Esophagus squamous epithelium (tissue), 5 donors: ENCODE measurements at places on chromosomes 2 and 18.

- peaks cover 4% of the 10 kb centered on the region for H3K27me3 ChIP-seq
- no peaks in the 10 kb centered on the region for H3K36me3 ChIP-seq
- no peaks in the 10 kb centered on the region for H3K4me1 ChIP-seq
- H3K4me3 ChIP-seq = no peak overlapping the region
- no peak for DNase-seq
These were observed 99.5 kb upstream of the MAP3K20 start for GRCh38 chr2:172976116-172976515.

DNA sequence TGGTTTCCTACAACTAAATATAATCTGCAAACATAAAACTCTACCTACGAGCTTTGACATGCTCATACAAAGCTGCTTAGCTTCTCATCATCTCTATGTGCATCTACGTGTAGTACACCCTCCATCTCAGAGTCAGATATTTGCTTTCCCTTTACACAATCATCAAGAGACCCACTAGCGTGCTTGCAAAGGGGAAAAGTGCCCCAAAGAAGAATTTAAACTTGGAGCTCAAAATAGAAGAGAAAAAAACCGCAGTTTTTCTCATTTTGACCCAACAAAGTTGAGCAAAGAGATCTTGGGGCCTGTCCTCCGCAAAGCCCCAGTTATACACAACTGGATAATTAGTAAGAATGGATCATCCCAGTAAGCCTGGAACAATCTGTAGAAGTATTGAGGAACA is 104.1 kb downstream of the PAX3 start:
- H3K27me3 ChIP-seq = no peaks in the 10 kb centered on the region
- no peak overlapping the region for H3K27ac ChIP-seq
- no peaks in the 10 kb centered on the region for H3K4me1 ChIP-seq
- no peak overlapping the region for H3K4me3 ChIP-seq
- no peaks in the 10 kb centered on the region for H3K36me3 ChIP-seq

GRCh38 chr2:128782411-128783192 is 463.9 kb upstream of the HS6ST1 start:
- no peak overlapping the region for H3K27ac ChIP-seq
- no peaks in the 10 kb centered on the region for H3K36me3 ChIP-seq
- peaks cover 10% of the 10 kb centered on the region for H3K4me1 ChIP-seq
- H3K4me3 ChIP-seq = no peak overlapping the region

DNA sequence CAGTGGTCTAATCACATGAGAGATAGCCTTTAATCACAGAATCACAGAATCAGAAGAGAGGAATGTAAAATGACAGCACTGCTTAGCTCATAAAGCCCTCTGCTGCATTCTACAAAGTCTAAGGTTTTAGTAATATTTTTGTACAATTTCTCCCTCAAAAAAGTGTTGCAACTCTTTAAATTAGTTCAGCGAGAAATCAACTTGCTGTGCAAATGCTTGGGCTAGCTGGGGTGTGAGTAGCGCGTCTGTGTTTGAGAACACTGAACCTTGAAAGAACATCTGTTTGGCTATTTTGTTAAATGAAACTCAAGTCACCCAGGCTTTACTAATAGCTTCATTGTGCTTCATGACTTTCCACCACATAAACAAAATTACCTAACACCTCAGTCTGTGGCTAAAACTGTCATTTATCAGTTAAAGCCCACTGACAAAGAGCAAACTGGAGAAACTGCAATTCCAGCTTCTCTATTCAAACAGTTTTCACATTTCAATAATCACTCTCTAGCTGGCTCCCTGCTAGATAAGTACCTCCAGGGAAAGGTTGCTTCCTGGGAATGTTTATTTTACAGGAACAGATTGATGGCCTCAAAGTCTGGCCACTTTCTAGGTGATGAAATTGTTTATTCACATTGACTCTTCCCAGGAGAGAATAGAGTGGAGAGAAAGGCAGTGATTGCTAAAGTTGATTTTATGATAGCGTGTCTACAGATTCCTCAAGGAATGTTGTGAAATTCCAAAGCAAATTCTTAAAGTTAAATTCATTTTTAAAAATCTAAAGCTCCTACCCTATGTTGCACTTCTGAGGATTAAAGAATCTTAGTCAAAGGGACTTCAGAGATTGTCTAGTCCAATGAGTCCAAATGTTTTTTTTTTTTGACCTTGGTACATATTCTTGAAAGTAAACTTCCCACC is 36.0 kb upstream of the STAT1 start:
- H3K27ac ChIP-seq = no peak overlapping the region
- H3K4me1 ChIP-seq = peaks cover 7% of the 10 kb centered on the region
- no peaks in the 10 kb centered on the region for H3K36me3 ChIP-seq
- no peaks in the 10 kb centered on the region for H3K27me3 ChIP-seq
- no peak for DNase-seq

DNA sequence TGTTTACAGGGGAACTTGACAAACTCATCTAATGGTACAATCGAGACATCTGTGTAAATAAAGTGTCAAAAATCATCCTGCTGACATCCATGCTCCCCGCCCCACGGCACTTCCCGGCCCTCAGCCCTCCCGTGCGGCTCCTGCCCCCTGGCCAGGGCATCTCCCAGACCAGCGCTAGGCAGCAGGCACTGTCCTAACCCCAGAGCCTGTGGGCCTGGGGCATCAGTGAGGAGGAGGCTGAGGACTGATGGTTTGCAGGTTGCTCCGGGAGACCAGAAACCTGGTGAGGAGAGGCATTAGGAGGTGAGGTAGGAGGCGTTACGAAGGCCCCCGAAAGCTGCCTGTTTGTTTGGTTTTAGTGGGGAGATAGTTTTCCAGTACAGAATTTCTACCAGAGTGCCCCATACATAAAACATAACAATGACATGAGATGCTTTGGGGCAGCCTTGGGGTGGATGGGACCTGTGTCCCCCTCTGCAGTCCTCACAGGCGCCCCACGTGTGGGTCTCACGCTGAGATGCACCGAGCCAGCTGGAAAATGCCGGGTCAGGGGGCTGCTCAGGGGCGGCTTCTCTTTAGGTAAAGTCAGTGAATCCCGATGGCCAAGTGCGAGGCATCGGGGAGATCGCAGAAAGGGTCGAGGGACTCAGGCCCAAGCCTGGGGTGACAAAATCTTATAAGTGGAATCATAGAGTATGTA is 114.2 kb downstream of the RTP5 start:
- H3K4me3 ChIP-seq = no peak overlapping the region
- no peaks in the 10 kb centered on the region for H3K27me3 ChIP-seq
- no peak overlapping the region for H3K27ac ChIP-seq
- H3K36me3 ChIP-seq = no peaks in the 10 kb centered on the region
- no peak for DNase-seq

GRCh38 chr2:19542796-19543662 is 184.6 kb upstream of the OSR1 start:
- no peaks in the 10 kb centered on the region for H3K27me3 ChIP-seq
- DNase-seq = no peak
- no peaks in the 10 kb centered on the region for H3K36me3 ChIP-seq
- H3K4me1 ChIP-seq = no peaks in the 10 kb centered on the region

- no peaks in the 10 kb centered on the region for H3K4me1 ChIP-seq
- H3K27me3 ChIP-seq = peaks cover 8% of the 10 kb centered on the region
- H3K36me3 ChIP-seq = no peaks in the 10 kb centered on the region
- no peak for DNase-seq
- no peak overlapping the region for H3K4me3 ChIP-seq
- H3K27ac ChIP-seq = no peak overlapping the region
These were observed 29.8 kb upstream of the LMAN1 start for GRCh38 chr18:59388817-59389216.

- no peaks in the 10 kb centered on the region for H3K27me3 ChIP-seq
- no peak for DNase-seq
- no peak overlapping the region for H3K4me3 ChIP-seq
- H3K27ac ChIP-seq = no peak overlapping the region
- no peaks in the 10 kb centered on the region for H3K4me1 ChIP-seq
These were observed 209.0 kb upstream of the PARD3B start for GRCh38 chr2:204336153-204336744.

- no peaks in the 10 kb centered on the region for H3K36me3 ChIP-seq
- DNase-seq = no peak
- no peak overlapping the region for H3K27ac ChIP-seq
- no peaks in the 10 kb centered on the region for H3K27me3 ChIP-seq
These were observed 37.4 kb downstream of the CHN1 start for GRCh38 chr2:174967691-174968260.
